MG63 (cell line): ENCODE measurements at places on chromosomes 12 and 14.

DNA sequence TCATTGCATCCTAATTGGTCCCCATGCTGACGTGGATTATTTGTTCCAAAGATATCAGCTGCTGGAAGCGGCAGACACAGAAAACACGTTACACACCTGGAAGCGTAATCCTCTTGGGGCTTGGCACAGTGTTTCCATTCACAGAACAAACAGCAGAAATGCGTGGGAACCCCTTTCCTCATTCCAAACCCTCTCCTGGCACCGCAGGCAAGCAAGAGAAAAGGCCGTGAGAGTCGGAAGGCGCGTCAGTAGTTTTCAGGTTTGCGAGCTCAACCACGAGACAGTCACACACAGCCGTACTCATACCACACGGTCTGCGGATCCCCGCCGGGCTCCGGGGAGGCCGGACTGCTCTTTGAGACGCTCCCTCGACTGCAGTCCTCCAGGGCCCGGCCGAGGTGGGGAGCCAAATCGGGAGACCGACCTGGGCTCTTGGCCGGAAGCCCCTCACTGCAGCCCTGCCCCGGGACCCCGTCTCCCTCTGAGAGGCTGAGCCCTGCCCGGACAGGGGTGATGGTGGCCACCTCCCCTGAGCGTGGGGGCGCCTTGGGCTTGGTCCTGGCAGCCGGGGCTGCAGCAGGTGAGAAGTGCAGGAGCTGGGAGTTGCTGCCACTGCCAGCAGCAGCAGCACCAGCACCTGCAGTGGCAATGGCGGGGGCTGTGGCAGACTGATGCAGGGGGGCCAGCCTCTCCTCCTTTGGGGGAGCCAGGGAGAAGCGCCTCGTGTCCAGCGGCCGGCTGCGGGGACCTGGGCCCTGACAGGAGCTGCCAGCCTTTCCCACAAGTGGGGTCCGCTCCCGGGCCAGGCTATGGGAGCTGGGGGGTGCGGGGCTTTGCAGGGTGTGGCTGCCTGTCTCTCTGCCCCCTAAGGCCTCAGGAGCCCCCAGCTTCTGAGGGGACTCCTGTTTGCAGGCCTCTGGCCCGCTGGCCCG lies 28.1 kb upstream of the GPR68 start:
- DNase-seq, result no peak

DNA sequence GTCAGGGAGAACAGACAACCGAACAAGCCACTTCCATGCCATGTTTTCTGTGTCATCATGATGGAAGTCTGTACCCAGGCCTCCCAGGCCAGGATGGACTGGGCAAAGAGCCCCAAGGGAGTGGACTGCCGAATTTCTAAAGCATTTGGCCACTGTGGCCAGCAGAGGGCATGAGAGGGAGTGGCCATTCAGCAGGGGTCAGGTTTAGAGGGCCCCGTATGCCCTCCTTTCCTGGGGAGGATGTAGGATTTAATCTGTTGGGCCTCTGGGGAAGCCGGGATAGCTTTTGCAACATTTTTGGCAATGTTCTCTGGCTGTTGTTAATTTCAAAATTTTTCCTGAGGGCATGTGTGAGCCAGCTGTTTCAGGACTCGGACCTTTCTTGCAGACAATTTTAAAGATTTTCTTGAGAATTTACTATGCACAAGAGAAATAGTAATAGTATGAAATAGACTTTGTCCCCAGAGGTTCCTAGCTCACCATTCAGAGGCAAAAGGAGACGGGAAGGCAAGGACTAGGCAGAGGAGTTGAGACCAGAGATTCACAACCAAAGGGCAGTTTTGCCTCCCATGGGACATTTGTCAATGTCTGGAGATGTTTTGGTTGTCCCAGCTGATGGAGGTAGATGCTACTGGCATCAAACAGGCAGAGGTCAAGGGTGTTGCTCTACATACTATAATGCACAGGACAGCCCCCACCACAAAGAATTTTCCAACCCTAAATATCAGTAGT lies 18.0 kb downstream of the ACACB start:
- DNase-seq, result peak; percentile 48

GRCh38 chr12:22047494-22047893 lies 1.5 kb downstream of the CMAS start:
- DNase-seq, result no peak

DNA sequence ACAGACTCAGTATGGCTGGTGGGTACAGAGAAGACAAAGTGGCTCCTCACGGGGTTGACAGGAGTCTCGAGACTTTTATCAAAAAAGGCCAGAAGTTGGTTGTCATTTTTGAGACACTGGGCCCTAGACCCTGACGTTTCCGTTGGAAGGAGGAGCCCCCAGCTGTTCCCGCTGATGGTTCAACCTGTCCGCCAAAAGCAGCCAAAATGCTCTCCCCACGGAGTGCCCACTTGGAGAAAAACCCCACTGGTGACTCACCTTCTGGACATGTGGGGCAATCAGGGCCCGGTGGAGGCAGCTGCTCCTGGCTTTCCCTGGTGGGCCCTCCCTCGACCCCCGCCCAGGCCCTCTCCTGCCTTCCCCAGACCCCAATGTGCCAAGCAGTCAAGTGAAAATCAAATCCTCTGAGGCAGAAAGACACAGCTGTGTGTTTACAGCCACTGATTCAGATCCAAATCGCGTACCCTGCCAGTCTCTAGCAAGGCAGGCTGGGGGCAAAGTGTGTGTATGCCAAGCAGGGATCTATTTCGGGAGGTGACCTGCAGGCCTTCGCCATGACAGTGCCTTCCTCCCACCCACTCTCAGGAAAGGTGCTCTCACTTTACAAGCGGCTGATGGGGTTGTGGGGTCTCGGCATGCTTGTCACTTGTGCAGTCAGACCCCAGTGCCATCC lies 347.4 kb downstream of the DPF3 start:
- DNase-seq, result no peak

DNA sequence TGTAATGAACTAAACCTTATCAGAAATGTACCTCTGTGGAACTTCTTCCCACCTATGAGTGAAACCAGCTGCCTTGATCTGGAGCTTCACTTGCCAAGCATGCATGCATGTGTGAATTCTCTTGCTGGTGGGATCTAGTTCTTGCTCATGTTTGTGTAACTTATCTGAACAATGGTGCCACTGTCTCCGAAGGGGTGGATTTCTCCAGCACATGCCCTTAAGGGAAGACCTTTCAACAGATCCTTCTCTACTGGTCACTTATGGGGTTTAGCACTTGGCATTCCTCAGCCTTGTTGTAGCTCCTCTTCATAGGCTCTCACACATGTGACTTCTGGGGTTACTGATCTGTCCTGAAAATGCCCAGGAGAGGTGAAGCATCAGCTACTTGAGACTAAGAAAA lies 25.0 kb downstream of the SMOC1 start:
- no peak for DNase-seq

GRCh38 chr12:46382964-46383653 lies 10.5 kb upstream of the SLC38A2 start:
- peak; percentile 96 for DNase-seq

GRCh38 chr12:109864916-109865315 lies 15.4 kb downstream of the GLTP start:
- DNase-seq, result no peak

DNA sequence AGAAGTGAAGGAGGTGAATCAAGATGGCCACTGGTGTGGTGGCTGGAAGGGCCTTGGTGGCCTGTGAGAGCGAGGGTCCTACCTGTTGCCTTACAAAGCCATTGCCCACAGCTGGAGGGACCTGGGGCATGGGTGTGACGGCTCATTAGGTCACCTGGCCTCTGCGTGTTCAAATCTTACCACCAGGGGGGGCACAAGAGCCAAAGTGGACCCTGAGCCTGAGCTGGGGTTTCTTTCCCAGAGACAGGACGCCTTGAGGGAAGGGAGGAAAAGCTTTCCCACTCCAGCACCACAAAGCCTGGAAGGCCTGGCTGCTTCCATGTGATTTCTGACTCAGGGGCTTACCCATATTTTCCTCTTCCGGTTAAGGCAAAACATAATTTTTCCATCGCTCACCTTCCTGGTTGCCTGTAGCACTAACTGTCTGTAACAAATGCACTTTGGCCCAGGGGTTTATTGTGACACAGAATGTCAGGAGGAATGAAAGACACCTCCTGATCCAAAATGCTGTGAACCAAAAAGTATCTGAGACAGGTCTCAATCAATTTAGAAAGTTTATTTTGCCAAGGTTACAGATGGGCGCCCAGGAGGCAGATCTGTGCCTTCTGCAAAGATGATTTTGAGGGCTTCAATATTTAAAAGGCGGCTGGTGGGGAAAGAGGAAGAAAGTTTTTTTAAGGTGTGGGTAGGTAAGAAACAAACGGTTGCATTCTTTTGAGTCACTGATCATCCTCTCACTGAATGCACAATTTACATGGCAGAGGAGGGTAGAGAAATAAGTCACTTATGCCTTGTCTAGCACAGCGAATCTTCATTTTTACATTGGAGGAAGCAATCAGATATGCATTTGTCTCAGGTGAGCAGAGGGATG lies 4.3 kb upstream of the CD9 start:
- DNase-seq, result peak; percentile 85

DNA sequence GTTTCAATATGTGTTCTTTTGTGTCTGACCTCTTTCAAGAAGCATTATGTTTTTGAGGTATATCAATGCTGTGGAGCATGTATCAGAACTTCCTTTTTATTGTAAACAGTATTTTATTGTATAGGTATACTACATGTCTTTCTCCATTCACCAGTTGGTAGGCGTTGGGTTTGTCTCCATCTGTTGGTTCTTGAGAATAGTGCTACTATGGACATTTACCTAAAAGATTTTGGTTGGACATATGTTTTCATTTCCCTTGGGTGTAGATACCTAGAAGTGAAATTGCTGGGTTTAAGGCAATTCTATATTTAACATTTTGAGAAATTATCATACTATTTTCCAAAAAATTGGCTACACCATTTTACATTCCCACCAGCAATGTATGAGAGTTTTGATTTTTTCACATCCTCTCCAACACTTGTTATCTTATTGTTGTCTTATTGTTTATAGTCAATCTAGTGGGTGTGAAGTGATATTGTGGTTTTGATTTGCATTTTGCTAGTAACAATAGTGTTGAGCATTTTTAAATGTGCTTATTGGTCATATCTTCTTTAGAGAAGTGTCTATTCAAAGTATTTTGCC lies 409.2 kb downstream of the IPO8 start:
- no peak for DNase-seq

DNA sequence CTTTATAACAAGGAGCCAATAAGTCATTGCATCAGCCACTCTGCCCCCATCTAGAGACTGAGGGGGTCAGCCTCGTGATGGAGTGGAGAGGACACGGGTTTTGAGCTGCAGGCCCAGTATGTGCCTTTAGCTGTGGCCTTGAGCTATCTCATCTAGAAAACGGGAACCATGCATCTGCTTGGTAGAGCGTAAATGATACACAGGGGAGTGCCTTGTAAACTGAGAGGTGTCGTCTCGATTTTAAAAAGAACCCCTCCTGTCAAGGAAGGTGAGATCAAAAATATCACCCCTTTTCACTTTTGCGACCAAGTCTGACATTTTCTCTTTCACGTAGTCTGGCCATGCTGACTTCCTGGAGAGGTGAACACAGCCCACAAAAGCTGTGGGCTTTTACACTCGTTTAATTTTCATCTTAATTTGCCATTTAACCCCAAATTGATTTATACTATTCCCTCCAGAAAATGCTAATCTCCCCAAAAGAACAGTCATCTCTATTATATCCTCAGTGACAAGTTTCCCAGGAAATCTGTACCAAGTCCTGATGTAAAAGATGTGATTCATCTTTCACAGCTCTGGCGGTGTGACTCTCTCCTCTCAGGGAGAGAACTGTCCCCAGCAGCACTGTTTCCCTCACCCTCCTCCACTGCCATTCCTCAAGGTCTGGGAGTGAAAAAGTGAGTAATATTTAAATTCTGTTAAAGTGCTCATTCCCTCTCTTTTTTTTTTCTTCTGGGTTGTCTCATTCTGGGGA lies 30.6 kb downstream of the VCPKMT start:
- peak; percentile 31 for DNase-seq

DNA sequence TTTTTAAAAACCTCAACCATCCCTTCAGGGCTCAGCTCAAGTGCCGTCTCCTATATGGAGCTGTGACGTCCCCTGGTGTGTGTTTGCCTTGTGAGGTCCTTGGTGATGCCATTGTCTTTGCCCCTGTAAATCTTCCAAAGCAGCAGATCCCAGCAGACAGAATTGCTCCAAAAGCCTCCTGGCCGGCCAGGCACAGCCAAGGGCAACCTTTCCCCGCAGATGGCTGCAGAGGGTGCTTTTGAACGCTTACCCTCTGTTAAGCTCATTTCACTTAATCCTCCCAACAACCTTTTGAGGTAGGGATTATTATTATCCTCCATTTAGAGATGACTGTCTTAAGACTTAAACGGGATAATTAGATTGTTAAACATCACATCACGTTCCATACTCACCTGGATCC lies 51.4 kb downstream of the RFX4 start:
- DNase-seq, result no peak

DNA sequence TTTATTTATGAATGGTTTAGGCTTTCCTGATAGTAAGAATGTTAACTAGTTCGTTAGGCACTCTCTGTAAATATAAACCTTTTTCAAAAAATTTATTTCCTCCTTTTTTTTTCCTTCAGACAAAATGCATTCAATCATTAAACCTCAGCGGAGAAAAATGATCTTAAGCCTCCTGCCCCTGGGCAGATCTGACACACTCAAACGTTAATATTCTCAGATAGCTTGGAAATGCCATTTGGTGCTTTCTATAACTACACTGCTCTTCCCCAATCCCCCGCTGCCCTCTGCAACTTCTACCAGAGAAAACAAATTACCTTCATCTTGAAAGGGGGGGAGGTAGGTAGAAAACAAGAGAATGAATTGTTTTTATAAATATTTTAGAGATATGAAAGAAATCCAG lies 521.2 kb downstream of the MED13L start:
- no peak for DNase-seq

GRCh38 chr14:86815341-86815740 lies 1177.6 kb downstream of the GALC start:
- no peak for DNase-seq
